Calu3 (cell line): ENCODE measurements at places on chromosomes 7 and 10.

DNA sequence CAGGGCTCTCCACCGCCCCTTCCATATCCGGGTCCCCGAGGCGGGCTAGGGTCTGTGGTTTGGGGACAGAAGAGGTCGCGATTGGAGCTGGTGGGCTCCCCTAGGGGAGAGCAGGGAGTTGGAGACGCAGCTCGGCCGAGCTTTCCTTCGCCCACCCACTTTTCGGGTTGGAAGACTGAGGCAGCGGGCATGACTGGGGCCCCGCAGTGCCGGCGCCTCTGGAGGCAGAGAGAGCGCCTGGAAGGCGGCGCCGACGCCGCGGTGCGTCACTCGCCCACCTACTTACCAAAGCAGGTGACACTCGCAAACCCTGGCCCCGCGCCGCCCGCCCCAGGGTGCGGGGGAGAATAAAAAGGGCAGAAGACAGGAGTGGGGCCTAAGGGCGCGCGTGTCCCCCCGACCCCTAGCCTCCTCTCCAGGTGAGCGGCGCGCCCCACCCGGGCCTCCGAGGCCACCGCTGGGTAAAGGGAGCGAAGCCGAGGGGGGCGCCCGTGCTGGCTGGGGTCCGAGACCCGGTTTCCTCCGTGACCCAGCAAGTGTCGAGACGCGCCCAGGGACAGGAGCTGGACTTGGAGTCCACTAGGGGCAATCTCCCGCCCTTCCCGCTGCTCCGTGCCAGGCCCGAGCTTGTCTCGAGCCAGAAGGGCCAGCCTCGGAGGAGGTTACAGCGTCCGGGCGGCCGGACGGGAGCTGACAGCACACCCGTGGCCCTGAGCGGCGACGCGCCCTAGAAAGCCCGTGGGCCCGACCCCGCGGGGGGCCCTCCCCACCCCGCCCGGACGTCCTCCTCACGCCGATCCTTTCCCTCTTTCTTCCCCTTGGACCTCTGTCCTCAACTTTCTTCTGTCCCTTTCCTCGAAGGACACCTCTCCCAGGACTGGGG, 34.4 kb upstream of the GRID1 start:
- DNase-seq, result peak; percentile 47

DNA sequence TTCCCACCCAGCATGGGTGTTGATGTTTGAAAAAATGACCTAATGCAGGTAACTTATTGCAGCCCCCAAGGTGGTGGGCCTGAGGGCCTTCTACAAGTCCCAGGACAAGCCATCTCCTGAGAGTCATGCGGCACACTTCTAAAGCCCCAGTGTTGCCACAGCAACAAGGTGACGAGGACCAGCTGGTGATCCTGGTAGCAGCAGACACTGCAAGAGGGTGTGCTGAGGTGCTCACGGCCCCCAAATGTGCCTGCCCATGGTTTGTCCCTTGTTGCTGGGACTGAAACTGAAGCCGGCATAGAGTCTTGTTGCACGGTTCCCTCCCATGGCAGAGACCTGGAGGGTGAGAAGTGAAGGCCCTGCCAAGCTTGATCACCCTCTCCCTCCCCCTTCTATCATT, 333.2 kb upstream of the MGMT start:
- DNase-seq, result no peak

GRCh38 chr7:17679458-17679857, 260.8 kb downstream of the SNX13 start:
- no peak for DNase-seq

- DNase-seq, result no peak
Measured at GRCh38 chr7:149006345-149006725, 22.0 kb downstream of the PDIA4 start.

GRCh38 chr10:8116926-8117493, 62.5 kb downstream of the GATA3 start:
- no peak for DNase-seq
